DMS153 (cell line): ENCODE measurements at places on chromosomes 7 and 10.
A peak's percentile ranks its signal among the peaks of the same experiment; 100 is the strongest.

- DNase-seq, result no peak
Observed at GRCh38 chr10:17645621-17646345, 1.8 kb downstream of the STAM start.

DNA sequence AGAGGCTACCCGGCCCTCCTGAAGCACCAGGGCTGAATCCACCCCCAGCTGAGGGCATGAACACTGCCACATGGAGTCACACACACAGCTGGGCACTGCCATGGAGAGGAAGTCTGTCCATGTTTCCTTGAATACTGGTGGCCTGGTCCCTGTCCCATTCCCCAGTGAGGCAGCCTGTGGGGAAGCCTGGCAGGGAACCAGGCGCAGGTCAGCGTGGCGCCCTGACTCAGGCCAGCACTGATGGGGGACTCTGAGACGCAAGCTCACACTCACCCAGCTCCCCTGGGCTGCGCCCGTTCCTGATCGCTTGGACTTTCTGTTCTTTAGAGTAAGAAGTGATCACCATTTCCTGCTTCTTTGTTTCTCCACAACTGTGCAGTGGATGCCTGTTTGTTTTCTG lies 128.3 kb downstream of the EGFR start:
- DNase-seq, result no peak

DNA sequence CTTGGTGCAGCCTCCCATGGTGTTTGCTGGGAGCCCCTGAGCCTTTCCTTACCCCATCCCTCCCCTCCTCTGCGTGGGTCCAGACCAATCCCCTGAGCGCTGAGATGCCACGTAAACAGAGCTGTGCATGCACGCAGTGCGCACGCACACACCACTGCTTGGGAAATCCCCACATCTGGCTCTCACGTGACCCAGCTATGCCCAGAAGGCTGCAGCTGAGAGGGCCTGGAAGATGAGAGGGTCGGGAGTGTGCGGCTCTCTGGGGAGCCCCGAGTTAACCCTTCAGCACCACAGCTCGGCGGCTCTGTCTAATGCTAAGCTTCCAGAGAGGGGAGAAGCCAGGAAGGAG lies 177.2 kb downstream of the SH3PXD2A start:
- DNase-seq, result no peak

GRCh38 chr10:13681095-13681494 lies 94.3 kb downstream of the PRPF18 start:
- DNase-seq, result peak; percentile 92

DNA sequence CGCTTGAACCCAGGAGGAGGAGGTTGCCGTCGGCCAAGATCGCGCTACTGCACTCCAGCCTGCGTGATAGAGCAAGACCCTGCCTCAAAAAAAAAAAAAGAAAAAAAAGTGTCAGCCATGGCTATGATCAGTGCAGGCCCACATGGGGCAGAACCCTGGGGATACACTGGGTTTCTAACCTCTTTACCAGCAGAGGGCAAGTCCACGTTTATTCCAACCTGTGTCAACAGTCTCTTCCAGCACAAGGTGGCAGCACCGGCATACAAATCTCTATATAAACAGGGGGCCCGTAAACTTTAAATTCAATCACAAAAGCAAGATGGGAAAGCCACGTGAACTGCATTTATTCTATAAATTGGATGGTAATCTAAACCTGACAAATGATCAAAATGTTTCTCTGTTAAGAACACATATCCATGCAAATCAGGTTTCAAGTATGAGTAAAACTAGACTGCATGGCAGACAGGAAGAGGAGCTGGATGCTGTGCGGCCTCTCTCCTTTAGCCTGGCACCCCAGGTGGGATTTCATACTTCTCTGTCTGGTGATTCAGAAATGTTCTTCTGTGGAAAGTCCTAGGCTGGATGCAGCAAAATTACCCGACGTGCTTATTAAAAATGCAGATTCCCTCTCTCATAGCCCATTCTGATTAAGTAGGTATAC lies 60.0 kb upstream of the STEAP1B start:
- peak; percentile 73 for DNase-seq

DNA sequence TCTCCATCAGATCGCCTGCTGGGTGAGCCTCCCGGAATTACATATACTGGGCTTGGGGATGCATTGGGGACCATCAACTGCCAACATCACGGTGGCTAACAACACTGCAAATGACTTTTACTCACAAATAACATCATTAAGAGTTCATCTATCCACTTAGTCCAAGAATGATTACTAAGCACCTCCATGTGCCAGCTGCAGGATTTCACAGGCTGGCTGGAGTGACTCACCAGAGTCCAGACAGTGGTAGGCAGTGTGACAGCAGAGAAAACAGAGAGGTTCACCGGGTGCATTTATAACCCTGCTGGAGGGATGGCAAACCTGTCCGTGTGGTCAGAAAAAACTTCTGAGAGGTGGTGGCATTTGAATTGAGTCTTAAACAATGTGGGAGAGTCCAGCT lies 3.2 kb upstream of the IGFBP3 start:
- no peak for DNase-seq

- no peak for DNase-seq
Observed at GRCh38 chr10:118595064-118595420, 406 bp downstream of the PRLHR start.

GRCh38 chr10:78952686-78953085 lies 116.1 kb upstream of the ZMIZ1 start:
- DNase-seq, result no peak

DNA sequence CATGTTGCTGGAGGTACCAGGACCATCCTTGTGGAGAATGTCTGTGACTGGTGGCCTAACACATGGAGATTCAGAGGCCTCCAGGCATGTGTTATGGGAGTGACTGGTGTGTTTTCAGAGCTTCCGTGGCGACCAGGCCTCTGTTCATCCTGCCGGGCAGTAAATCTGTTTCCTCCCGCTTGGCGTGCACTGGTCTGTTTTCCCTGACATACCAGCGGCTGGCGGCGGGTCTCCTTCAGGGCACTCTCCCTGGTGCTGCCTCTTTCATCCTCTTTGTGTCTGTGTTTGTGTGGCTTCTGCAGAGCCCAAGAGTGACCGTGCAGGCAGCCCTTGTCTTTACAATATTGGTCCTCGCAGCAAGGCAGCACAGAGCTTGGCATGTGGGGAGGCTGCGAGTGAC lies 385.1 kb upstream of the MKI67 start:
- DNase-seq, result peak; percentile 31

GRCh38 chr10:20677340-20677739 lies 219.8 kb downstream of the NEBL start:
- no peak for DNase-seq

DNA sequence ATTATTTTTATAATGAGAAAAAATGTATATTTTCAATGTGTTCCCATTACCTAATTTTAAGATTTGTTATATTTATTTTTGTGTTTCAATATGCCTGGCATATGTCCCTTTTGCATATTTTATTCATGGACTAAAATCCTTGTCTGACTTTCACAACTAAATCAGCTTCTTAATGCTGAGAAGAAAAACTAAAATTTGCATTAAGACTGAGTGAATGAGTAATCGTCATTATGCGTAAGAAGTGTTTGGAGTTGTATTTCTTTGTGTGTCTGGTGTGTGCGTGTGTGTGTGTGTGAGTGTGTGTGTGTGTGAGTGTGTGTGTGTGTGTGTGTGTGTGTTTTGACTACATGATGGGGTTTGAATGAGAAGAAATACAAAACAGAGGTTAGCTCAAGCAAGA lies 201.7 kb upstream of the SP8 start:
- DNase-seq, result no peak

DNA sequence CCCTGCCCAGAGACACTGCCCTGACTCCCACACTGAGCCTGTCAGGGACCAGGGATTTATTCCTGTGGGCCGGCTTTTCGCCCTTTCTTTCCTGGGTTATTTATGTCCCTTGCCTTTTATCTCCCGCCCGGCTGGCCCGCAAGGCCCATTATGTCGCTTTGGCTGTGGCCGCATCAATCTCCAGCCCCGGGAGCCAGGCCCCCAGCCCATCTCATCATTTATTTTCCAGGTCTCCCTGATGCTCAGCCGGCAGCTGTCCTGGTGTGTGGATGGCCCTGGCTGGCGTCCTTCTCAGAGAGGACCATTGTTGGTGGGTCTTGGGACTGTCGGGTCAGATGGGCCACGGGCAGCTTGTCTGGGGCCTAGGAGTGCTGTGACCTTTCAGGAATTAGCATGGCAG lies 82.3 kb downstream of the FAM241B start:
- no peak for DNase-seq
